ENCODE measurements at places on chromosomes 16 and 17. TPM values are rescaled to one million over a fixed set of nuclear protein-coding genes. Genes with fewer than 3 reads are reported as not detected.
A peak's percentile ranks its signal among the peaks of the same experiment; 100 is the strongest.

The HSD17B1 gene
- 1.4 TPM for total RNA-seq

The LGALS9B gene
- not detected for total RNA-seq

The EXOC3L1 gene
- total RNA-seq, result 4.1 TPM

The OSGIN1 gene
- total RNA-seq, result 4.7 TPM

DNA sequence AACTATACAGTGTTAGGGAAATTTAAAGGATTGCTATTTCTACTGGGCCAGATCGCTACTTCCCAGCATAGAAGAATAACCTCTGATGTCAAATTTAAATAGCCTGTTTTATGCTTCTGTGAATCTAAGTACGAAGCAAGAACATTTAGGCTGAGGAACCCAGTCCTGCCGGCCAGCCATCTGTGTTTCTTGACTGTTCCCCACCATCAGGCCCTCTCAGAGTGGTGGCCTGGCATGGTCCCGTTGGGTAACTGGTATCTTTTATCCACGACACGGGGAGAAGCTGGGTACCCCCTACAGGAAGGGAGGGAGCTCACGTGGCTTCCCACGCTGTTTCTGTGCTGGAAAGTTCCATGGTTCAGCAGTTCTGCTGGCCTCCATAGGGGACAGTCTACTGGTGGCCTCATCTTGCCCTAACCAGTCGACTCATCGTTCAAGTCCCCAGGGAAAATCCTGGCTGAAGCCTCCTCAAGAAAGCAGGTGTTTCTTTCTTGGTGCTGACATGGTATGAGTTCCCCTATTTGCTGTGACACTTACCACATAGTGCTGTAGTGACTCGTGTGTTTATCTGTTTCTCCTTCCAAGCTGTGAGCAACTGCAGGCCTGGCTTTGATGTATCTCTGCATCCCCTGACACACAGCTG is 201.7 kb upstream of the NLRP1 start:
- no peak for DNase-seq

DNA sequence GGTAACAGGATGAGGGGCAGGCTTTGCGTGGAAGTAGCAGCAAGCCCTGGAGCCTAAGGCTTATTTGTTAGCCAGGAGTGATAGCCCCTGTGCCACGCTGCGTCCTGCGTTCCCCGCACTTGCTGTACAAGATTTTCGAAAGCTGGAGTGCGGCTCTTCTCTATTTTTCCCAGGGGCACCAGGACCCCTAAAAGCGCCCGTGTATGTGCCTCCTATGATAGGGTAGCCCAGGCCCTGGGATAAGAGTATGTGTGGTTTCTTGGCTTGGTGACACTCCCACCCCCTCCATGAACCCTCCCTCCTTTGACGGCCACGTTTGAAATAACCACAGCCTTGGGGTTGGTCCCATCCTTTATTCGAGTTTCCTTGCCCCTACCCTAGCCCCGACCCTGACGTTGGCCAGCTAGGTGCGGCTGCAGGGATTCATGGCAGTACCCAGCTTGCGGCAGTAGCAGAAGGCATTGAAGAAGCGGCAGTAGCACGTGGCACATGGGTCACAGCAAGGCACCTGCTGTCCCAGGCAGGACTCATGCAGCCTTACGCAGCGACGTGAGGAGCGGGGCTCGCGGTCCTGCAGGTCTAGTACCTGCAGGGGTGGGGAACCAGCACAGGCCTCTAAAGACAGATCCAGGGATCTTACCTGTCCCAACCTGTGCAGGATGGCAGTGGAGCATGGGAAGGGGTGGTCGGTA is 968 bp downstream of the AGRP start:
- DNase-seq, result peak; percentile 31

DNA sequence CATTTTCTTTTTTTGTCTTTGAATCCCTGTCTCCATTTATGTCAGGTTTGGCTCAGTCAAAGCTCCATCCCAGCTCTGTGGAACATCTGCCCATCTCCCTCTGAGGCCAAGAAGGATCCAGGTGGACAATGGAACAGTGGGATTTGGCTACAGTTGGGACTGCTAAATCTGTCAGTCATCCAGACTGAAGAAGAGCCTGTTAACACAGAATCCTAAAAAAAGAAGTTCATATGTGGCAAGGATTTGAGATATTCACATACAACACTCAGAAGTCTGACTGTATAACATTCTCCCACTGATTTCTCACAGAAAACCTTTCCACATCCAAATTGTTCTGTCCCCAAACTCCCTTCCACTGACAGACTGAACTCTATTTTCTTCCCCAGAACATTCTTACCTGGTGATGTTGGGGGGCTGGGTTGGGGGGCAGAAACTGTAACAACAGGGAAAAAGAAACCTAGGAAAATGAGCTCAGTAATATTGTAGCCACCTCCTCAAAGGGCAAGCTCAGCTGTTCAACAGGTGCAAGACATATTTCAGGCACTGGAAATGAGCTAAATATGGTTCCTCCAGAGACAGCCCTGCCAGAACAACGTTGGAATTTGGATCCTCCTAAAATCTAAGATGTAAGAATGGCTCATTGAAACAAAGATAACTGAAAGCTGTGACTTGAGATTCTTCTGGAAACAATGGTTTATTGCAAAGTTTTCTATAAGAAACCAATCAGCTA is 301.5 kb upstream of the CDH5 start:
- no peak for DNase-seq

DNA sequence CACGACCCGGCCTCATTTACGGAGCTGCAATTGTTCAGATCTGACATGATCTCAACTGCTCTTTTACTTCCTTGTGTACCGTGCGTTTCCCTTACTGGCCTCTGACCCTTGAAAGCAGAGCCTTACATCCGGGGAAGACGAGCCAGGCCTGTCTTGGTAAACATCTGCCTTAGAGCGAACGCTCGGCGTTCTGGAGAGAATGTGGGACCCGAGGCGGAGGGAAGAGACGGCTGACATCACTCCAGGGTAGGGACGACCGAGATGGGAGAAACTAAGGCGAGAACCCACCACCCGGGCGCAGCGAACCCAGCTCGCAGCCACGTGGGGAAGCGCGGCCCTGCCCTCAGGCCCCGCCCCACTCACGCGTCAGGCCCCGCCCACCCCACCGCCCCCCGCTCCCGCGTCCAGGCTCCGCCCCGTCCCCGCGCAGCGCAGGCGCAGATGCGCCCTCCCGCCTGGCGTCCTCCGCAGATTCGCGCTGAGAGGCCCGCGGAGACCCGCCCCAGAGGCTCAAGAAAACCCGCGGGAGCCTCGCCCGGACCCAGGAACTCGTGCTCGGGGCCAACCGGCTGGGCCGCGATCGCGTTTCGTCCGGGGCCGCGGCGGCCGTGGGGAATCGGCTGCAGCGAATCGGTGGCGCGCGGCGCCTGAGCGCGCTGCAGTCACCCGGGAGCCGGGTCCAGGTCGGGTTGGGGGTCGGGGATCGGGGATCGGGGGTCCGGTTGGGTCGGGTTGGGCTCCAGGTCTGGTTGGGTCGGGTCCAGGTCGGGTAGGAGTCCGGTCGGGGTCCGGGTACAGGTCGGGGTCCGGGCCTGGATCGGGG is at the start of gene TELO2:
Gene TELO2 (plus strand): TSS at position 438 of the 823 bp plus-strand sequence. CDS start 922 bp downstream, outside the sequence.
- peak; percentile 90 for DNase-seq

Data from left ventricle myocardium superior (tissue), 1 donor.